ENCODE measurements at places on chromosomes 5 and 9. TPM values are rescaled to one million over a fixed set of nuclear protein-coding genes. Genes with fewer than 3 reads are reported as not detected.

DNA sequence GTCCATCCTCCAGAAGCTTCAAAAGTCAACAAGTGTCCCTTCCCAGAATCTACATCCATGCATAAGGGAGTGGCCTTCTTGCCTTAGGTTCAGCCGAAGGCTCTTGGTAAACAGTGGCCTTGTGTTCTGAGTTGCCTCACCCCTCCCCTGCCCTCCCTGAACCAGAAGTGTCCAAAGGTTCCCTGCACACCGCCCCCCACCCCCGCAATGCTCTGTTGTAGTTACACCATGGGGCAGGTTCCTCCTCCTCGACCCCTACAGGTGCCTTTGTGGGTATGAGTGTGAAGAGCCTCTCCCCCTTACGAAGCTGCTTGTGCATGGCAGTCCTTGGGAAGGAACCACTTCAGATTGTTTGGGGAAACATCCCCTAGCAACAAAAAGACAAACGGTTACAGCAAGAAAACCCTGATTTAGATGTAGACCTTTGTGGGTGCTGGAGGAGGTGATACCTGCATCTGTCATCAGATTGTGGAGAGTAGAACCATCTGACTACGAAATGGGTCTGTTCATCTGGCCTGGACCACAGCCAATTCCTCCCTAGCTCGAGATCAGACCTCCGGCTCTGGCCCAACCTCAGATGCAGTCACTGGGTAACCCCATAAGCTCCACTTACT, 7.1 kb downstream of the SPACA9 start:
- no peak for DNase-seq

DNA sequence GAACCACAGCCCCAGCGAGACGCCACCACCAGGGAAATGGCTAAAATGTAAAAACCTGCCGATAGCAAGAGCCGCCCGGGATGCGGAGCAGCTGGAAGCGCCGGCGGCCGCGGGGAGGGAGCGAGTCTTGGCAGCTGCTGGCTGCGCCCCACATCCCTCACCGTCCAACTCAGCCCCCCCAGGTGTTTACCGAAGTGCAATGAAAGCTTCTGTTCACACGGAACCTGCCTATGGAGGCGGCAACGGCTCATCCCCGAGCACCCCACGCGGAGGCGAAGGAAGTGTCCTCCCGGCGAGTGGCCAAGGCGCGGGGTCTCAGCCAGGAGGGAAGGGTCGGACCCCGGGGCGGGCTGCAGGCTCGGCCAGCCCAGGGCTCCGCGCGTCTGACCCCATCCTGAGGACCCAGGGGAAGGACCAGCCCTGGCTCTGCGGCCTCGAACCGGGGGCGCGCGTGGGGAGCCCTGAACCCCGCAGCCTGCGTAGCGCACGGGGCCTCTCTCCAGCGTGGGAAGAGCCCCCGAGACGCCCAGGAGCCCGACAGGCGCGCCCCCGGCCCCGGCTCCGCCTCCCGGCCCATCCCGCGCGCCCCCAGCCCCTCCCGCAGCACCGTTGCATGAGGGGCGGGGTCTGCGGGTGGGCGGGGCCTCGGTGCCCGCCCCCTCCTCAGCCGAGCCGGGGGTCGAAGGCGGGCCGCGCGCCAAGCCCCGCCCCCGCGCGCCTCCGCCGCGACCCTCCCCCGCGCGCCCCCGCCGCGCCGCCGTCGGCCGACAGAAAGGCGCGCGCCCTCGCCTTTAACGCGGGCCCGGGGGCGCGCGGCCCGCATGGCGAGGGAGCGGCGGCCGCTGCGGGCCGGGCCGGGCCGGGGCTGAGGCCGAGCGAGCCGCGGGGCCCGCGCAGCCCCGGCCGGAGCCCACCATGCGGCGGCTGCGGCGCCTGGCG, at the start of gene DIPK1B:
DIPK1B (plus strand) TSS at position 822 of the 939 bp plus-strand sequence; CDS start at position 916, 94 bp downstream.
- no peak for DNase-seq

GRCh38 chr9:16728137-16728508, 142.3 kb downstream of the BNC2 start:
- no peak for DNase-seq

GRCh38 chr5:116439905-116440304, 134.7 kb downstream of the SEMA6A start:
- DNase-seq: no peak

DNA sequence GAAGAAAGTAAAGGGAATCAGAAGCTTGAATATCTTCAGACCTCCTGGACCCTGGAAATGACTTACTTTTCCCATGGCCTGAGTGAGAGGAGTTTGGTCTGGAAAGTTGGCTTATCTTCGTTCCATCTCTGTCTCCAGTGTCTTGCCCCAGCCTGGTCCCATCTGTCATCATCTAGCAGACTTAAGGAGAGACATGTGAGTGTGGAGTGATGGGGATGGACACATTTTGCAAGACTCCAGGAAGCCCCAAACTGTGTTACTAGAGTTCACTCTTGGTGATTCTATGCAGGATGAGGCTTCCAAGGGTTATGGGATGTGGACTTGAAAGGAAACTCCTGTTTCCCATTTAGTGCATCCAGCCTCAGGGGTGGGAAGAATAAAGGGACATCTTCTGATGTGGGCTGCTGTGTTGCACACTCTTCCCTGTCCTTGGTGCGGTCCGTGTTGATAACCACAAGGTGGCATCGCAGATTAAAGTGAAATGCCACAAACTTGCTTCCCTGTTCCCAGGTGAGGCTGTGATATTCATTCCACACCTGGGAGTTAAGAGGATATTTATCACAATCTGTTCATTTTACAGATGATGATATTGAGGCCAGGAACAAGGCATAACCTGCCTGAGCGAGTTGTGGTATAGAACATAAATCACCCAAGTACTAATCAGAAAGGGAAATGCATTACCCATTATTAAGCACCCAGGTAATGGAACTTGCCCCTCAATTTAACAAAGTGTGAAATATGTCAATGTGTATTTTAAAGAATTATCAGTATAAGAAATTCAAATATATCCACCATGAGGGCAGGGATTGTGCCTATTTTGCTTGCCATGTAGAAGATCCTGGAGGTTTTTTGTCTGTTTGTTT, 269.9 kb upstream of the PAPPA start:
- DNase-seq: peak; percentile 66

GRCh38 chr9:26013199-26013598, 335.0 kb upstream of the TUSC1 start:
- DNase-seq: no peak

DNA sequence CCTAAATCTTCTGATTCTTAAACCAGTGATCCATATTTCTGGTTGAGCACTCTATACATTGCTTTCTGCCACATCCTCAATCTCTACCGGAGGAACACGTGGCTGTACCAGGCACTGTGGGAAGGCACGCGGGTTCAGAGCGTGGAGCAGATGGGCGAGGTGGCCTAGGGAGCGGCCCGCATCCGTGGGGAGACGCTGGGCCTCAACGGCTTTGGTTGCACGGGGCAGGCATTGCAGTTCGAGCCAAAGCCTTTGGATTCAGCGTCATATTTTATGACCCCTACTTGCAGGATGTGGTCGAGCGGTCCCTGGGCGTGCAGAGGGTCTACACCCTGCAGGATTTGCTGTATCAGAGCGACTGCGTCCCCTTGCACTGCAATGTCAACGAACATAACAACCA, 197.2 kb upstream of the RGMB start:
- DNase-seq: no peak

DNA sequence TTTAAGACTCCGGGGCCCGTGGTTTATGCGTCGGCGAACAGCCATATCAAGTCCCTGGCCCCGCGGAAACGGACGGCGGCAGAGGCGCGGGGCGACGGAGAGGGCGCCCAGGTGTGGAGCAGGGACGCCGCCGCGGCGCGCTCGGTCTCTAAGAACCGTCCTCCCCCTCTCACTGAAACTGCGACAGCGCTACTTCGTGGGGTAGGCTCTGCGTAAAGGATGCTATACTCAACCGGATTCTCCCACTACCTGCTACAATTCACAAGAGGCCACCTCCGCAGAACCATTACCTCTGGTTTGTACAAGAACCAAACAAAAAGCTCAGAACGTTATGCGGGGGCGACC, 404 bp downstream of the MRNIP start:
- peak; percentile 48 for DNase-seq

DNA sequence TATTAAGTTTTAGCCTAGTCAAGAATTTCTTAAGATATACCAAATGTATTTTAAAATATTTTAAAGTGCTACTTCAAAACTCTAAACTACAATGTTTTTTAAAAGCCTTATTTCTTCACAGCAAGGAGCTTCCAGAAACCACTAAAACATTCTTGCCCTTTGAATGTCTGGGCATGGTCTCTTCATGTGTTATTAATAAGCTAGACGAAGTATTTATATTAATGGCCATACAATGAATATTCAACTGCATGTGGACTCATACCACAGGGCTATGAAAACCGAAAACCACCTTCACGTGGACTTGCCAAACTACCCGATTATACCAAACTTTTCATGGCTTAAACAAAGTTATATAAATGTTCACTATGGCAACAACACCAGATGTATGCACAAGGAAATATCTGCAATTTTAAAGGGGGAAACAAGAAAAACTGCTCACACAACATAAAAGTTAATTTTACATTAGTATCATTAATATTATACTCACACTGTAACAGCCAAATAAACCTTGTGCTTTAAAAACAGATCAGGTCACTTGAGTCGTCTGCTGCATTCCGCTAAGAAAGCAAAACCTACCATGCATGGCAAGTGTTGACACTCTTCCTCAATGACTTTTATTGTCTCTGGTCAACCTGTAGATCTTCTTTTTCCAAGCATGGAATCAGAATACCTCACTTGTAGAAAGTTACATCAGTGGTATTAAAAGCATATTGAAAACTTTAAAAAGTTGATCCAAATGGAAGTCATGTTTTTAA, 246.3 kb downstream of the BNC2 start:
- no peak for DNase-seq

DNA sequence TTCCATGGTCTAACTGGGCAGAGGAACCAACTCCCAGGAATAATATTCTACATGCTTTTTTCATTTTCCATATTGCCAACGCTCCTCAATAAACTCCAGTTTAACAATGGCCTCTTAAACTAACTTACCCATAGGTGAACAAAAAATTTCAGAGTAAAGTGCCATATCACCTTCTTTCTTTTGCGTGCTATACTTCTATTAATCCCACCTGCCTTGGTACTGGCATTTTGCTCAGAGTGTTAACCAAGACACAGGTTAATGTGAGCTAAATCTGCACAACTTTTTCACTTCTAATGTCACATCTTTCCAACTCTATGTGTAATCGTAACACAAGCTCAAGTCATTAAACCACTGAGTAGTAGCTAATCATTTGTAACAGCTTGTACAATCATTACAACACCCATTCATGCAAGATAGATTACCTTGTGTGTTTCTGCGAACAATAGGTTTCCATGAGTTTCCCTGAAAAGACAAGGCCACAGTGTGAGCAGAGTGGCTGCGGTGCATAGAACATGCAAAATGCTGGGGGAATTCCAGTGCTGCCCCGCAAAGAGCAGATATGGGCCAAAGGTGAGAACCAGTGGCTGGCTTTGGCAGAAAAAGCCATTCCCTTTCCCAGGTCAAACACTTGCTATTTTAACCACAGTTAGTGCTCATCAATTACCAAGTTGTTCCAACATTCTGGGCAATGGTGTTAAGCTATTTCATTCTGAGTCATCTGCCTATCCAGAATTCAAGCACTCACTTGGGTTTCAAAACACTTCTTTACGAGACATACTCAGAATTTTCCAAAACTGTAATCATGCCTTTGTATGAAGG, 42.8 kb downstream of the TIMD4 start:
- DNase-seq: no peak

- no peak for DNase-seq
Measured at GRCh38 chr5:166282939-166283338, 2008.5 kb upstream of the WWC1 start.

GRCh38 chr9:2602704-2603116, 18.9 kb upstream of the VLDLR start:
- no peak for DNase-seq

GRCh38 chr9:33449715-33450114, 2.3 kb upstream of the AQP3 start:
- DNase-seq: no peak

The PRKACG gene
- total RNA-seq: not detected

The OTULINL gene
- 0.33 TPM for total RNA-seq

The AHRR gene
- total RNA-seq: 1.7 TPM

The SPINK6 gene
- total RNA-seq: 10.8 TPM

The WNK2 gene
- total RNA-seq: 12.8 TPM

The PCDHB3 gene
- 0.29 TPM for total RNA-seq

The FAM219A gene
- 27.1 TPM for total RNA-seq

The PCDHB10 gene
- total RNA-seq: 0.45 TPM

The CACNA1B gene
- total RNA-seq: under 0.01 TPM

The HMMR gene
- 13.9 TPM for total RNA-seq
